ENCODE measurements at places on chromosomes 5 and 9. TPM values are rescaled to one million over a fixed set of nuclear protein-coding genes. Genes with fewer than 3 reads are reported as not detected.

BHMT gene
- 0.18 TPM for polyA plus RNA-seq

EXOC3 gene
- 37.6 TPM for polyA plus RNA-seq

SLC22A4 gene
- polyA plus RNA-seq = not detected

ANKRD34B gene
- 0.15 TPM for polyA plus RNA-seq

SLC45A2 gene
- 1.1 TPM for polyA plus RNA-seq

FGF1 gene
- polyA plus RNA-seq = 9.5 TPM

KIAA0825 gene
- polyA plus RNA-seq = not detected

SH3RF2 gene
- 4.3 TPM for polyA plus RNA-seq

SPINK13 gene
- not detected for polyA plus RNA-seq

SPATA31A3 gene
- polyA plus RNA-seq = not detected

C6 gene
- polyA plus RNA-seq = not detected

ADAMTS2 gene
- 28.3 TPM for polyA plus RNA-seq

GPR151 gene
- polyA plus RNA-seq = not detected

OBP2B gene
- polyA plus RNA-seq = not detected

DOCK8 gene
- 9.1 TPM for polyA plus RNA-seq

All from muscle of arm (tissue), 14 donors.